NCI-H1105 treated with DMSO at 0.1 percent for 48 hours (cell line): ENCODE measurements at places on chromosomes 2 and 18.

DNA sequence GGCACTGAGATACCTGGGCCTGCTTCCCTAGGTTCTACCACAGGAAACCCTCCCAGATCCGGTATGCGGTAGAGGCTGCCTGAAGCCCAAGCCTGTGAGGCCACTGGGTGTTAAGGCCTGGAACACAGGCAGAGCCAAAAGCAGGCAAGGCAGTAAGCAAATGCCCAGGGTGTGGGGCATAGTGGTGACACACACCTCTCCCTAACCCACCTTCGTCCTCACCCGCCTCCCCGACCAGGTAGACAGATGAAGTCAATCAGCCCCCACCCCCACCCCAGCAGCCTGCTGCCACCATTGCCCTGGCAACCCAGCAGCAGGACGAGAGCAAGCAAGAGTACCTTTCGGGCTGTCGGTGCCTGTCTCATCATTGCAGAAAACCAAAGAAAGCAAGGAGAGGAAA is 6.1 kb downstream of the DCTN1 start:
- no peak for DNase-seq

GRCh38 chr2:30505500-30506180 is 58.6 kb downstream of the LCLAT1 start:
- DNase-seq: no peak

GRCh38 chr18:22163416-22164161 is 5.8 kb upstream of the GATA6 start:
- no peak for DNase-seq

GRCh38 chr2:211354481-211354880 is 798.1 kb downstream of the CPS1 start:
- DNase-seq: no peak
